ENCODE measurements at places on chromosomes 1 and 21.

GRCh38 chr1:164311377-164311776 lies 247.6 kb upstream of the PBX1 start:
- DNase-seq = no peak

GRCh38 chr1:69527273-69527672 lies 40.4 kb upstream of the LRRC7 start:
- DNase-seq = no peak

DNA sequence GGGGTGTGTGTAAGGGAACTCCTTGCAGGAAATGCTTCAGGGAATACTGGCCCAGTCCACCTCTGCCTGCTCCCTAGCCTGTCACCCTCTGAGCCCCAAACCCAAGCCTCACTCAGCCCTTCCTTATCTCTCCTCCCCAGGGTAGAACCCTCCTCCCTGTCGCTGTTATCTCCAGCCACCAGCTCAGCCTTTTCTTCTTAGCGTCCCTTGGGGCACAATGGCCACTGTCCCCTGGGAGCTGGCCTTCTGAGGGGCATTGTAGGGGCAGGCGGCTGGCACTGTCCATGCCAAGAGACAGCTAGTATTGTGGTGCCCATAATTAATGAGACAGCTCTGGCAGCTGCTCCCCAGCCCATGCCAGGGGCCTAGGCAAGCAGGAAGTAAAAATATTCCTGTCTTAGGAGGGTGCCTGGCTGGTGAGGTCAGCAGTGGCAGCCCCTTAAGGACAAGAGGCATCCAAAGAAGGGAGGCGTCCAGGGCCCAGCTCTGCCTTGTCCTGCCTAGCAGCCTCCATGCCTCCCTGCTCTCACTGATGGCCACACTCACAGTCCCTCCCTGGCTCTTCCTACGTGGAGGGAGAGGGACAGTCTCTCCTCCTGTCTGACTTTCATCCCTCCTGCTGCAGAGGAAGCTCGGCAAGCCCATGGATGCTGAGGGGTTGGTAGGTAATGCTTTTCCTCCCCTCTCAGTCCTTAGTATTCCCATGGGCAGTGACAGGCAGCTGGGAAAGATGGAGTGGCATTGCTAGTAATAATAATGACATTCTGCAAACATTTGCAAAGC lies 37.5 kb downstream of the KCNQ4 start:
- DNase-seq = no peak

GRCh38 chr1:19654886-19655717 lies 9.6 kb upstream of the HTR6 start:
- no peak for DNase-seq

- no peak for DNase-seq
Measured at GRCh38 chr1:210777914-210778313, 356.0 kb downstream of the KCNH1 start.

- DNase-seq = no peak
Measured at GRCh38 chr1:29331729-29332128, 95.4 kb downstream of the PTPRU start.

- DNase-seq = peak; percentile 64
Measured at GRCh38 chr1:206606867-206607266, 5.4 kb downstream of the EIF2D start.

DNA sequence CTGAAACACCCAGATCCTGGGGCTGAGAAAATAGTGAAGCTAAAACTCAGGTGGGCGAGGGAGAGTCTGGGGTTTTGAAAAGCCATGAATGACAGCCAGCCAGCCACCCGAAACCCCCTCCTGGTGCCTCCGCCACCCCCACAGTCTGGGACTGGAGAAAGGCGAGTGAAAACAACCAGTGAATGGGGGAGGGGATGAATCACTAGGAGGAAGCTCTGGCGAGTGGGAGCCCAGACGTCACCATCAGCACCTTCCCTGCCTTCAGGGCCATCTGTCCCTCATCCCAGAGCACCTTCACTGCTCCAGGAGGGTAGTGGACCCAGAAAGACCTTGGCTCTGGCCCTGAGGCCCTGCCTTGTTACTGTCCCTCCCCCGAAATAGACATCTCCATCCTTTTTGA lies 9.2 kb downstream of the RORC start:
- DNase-seq = peak; percentile 19

DNA sequence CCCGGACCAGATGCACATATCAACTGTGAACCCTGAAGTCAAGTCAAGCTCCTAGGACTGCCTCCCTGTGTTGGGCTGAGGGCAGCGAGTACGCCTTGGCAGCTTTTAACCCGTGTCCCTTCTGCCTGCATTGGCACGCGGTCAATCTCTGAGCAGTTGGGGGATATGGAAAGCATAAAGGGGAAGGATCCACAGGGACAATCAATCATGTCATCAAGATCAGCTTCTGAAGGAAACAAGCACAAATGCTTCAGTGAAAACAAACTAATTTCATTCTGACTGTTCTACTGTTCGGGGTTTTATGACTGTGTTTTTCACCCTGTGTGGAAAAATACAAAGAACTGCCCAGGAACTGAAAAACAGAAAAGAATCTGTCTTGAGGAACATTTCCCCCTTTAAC lies 106.2 kb downstream of the RUNX1 start:
- peak; percentile 67 for DNase-seq

Measured in KBM-7 (cell line).